ENCODE measurements at places on chromosomes 1 and 21. TPM values are rescaled to one million over a fixed set of nuclear protein-coding genes. Genes with fewer than 3 reads are reported as not detected.
A peak's percentile ranks its signal among the peaks of the same experiment; 100 is the strongest.

NTNG1 gene
- total RNA-seq = 28.5 TPM

CCDC185 gene
- total RNA-seq = not detected

MINDY1 gene
- total RNA-seq = 35.4 TPM

HPCAL4 gene
- total RNA-seq = 0.74 TPM

OR2L2 gene
- total RNA-seq = not detected

OR10X1 gene
- not detected for total RNA-seq

FAM229A gene
- 5.3 TPM for total RNA-seq

KCNQ4 gene
- total RNA-seq = 0.28 TPM

LRRN2 gene
- total RNA-seq = 1.8 TPM

PGLYRP4 gene
- not detected for total RNA-seq

ELF3 gene
- 0.47 TPM for total RNA-seq

GRCh38 chr1:165890684-165891083 lies 63.3 kb downstream of the UCK2 start:
- DNase-seq = no peak

- DNase-seq = peak; percentile 35
These were observed 14.9 kb downstream of the TTC34 start for GRCh38 chr1:2786329-2787162.

DNA sequence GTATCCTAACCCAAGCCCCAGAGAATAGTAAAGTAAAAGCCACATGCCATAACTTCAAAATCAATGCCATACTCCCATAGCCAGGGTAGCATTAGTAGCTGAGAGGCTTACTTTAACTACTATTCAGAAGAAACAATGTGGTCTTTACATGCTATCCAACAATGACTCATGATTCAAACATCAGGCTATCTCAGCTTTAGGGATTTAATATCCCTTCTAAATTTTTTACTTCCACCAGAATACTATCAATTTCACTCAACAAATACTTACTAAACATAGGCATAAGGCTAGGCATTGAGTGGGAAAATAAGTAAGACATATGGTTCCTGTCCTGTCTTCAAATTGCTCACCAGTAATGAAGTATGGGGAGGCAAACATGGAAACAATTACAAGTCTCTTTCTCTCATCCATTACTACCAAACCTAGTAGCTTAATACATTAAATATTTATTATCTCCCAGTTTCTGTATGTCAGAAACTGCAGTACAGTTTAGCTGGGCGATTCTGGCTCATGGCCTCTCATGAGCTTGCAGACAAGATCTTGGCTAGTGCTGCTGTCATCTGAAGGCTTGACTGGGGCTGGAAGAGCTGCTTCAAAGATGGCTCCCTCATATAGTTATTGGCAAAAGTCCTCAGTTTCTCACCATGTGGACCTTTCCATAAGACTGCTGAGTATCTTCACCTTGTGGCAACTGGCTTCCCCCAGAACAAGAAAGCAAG lies 30.7 kb downstream of the EVI5 start:
- no peak for DNase-seq

DNA sequence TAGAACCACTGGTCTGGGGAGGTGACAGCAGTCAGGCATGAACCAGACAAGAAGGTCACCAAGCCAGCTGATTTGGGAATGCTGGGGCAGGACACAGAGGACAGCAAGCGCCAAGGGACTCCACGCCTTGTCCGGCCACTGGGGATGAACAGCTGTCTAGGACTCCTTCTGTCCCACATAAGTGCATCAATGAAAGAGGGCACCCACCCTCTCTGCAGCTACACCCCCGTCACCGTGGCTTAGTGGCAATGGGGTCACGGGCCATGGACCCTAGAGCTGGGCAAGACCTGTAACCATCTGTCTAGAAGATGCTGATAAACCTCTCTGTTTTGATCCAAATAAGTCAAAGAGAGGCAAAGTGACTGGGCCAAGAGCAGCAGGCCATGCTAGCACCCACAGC lies 16.8 kb downstream of the UBE2G2 start:
- no peak for DNase-seq

GRCh38 chr1:153697191-153698019 lies 18.9 kb downstream of the NPR1 start:
- peak; percentile 70 for DNase-seq

DNA sequence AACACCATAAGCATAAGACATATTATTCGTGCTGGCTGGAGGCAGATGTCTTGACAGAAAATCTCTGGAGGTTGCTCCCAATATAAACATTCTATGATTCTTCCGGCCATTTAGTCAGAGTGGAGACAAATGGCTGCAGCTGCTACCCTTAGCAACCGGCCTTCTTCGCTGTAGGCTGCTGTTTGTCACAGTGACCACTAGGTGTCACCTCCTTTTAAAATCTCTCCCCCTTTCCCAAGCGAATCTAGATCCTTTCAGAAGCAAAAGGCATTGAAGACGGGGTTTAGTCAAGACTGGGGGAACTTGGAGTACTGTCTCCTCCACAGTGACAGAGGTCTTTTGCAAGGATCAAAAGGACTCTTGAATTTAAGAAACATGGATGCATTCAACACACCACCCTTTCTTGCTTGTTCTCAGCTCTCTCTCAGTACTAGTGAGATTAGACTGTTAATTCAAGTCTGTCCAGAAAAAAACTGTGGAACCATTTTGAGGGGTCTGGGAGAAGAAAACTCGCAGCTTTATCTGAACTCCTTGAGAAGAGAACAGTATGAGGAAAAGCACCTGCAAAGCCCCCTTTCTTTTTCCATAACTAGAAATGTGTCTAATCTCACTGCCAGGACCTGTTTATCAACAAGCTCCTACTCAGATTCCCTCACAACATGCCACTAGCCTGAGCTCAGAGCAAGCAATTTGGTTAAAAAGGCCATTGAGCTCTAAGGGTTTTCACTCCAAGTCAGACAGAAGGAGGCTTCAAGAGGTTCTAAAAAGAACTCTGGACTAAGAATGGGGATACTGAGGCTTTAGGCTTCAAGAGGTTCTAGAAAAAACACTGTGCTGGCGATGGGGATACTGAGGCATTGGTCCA lies 408.3 kb upstream of the PLXNA2 start:
- no peak for DNase-seq

GRCh38 chr1:235946571-235946981 lies 79.9 kb upstream of the LYST start:
- DNase-seq = no peak

- DNase-seq = no peak
These were observed 3.9 kb upstream of the LRRC52 start for GRCh38 chr1:165539908-165540307.

GRCh38 chr1:214446772-214447556 lies 104.4 kb downstream of the PTPN14 start:
- no peak for DNase-seq

DNA sequence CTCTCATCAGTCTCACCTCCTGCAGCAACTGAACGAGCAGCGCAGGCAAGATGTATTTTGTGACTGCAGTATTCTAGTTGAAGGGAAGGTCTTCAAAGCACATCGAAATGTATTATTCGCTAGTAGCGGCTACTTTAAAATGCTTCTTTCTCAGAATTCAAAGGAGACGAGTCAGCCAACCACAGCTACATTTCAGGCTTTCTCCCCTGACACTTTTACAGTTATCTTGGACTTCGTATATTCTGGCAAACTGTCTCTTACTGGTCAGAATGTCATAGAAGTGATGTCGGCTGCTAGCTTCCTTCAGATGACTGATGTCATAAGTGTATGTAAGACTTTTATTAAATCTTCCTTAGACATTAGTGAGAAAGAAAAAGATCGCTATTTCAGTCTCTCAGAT lies 53.7 kb downstream of the ZBTB8A start:
- DNase-seq = no peak

GRCh38 chr1:93625582-93626327 lies 55.9 kb downstream of the BCAR3 start:
- DNase-seq = no peak

- no peak for DNase-seq
These were observed 110.9 kb downstream of the ESRRG start for GRCh38 chr1:216612291-216612690.

DNA sequence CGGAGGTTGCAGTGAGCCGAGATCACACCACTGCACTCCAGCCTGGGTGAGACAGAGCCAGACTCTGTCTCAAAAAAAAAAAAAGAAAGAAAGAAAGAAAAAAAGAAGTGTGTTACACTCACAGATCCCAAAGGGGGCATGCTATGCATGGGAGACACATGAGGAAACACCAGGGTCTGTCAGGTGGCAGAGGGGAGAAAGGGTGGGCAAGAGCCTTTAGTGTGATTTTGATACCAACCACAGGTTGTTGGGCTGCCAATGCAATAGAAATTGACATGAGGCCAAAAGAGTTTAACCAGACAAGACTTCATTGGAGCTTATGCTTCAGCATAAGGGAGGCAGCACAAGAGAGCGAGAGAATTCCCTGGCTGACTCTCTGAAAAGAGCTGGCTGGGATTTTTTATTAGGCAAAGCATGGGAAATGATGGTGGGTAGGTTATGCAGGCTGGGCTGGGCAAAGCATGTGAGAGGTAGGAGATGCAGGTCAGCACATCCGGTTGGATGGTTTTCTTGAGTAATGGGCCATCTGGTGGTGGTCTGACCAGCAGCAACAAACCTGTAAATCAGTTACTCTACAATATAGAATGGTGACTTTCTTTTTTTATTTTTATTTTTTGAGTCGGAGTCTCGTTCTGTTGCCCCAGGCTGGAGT lies 11.7 kb upstream of the EXTL1 start:
- DNase-seq = no peak

GRCh38 chr1:9651565-9652378 lies at the start of gene PIK3CD:
Gene PIK3CD (plus strand): TSS chr1:9651731. CDS start chr1:9710456, 58,725 bp downstream.
- DNase-seq = no peak

GRCh38 chr1:154906621-154907081 lies 29.9 kb downstream of the PMVK start:
- DNase-seq = no peak

DNA sequence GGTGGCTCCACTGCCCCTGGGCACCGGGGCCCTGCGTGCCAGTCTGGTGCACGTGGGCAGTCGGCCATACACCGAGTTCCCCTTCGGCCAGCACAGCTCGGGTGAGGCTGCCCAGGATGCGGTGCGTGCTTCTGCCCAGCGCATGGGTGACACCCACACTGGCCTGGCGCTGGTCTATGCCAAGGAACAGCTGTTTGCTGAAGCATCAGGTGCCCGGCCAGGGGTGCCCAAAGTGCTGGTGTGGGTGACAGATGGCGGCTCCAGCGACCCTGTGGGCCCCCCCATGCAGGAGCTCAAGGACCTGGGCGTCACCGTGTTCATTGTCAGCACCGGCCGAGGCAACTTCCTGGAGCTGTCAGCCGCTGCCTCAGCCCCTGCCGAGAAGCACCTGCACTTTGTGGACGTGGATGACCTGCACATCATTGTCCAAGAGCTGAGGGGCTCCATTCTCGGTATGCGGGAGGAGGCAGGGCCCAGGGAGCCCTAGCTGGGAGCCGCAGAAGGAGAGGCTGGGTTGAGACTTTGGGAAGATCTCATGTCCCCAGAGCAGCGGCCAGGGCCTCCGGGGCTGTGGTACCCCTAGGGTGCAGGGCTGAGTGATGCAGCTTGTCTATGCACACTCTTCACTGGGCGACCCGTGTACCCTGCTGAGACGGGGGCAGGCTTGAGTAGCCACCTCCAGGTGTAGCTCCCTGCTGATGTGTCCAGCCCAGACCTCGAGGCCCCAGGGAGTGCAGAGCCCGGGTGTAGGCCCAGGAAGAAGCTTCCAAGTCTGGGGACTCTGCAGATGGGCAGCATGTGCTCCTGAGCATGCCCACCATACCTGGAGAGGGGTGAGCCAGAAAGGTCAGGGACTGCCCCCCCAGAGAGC lies 1.8 kb downstream of the VWA1 start:
- DNase-seq = no peak

GRCh38 chr1:71307451-71307850 lies 226.6 kb upstream of the ZRANB2 start:
- no peak for DNase-seq

- no peak for DNase-seq
These were observed 11.2 kb downstream of the CLCN6 start for GRCh38 chr1:11817192-11817591.

- no peak for DNase-seq
These were observed 58.4 kb downstream of the NFIA start for GRCh38 chr1:61140778-61141177.

- no peak for DNase-seq
These were observed 4.7 kb downstream of the UBR4 start for GRCh38 chr1:19205403-19205802.

- no peak for DNase-seq
These were observed 13.1 kb upstream of the HEYL start for GRCh38 chr1:39652554-39652953.

DNA sequence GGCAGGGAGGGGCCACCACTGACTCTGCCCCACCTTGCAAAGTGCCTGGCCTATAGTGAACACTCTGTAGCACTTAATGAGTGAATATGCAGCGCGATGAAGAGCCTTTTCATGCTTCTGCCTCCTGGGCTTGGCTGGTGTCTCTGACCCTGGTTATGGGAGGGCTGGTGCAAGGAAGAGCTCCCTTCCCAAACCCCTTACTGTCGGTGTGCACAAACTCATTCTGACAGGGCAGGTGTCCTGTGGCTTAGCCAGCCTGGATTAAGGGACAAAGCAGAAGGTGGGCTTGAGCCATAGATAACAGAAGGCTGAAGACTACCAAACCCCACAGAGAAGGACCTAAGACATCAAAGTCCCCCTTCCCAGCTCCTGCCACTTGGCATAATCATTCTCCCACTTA lies 2.0 kb upstream of the NCMAP start:
- no peak for DNase-seq

- DNase-seq = no peak
These were observed 40.3 kb upstream of the TRIM45 start for GRCh38 chr1:117161887-117162286.

DNA sequence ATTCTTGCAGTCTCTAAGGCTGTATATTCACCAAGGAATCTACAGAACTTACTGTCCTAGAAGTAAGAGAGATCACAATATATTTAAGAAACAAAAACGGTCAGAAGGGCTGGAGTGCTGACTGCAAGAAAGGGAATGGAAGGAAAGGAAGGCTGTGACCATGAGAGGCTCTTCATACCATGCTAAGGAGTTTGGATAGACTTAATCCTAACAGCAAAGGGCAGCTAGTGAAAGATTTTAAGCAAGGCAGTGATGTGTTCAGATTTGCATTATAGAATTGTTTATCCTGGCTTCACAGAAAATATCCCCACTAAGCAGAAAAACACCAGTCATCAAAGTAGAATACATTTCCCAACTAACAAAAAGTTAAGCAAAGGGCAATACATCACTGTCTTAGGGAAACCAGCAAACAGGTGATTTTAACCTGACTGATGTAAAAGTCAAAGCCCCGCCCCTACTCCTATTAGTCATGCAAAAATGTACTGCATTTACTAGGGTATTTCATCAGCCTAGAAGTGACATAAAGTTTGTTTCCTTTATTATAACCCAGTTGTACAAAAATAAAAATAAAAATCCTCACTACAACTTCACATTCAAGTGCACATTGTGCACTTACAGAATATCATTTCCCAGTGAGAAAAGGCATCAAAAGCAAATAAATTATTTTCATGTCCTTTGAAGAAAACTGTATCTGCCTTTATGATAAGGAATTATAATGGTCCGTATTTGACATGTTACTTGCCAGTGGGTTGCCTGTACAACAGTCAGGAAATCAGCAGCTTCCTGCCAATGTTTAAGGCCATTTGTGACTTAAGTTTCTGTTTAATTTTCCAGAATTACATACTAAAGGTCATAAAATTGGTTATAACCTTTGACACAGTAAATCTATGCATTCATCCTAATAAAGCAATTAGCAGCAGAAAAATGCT lies 17.2 kb downstream of the JAK1 start:
- no peak for DNase-seq

Data from omental fat pad (tissue), 4 donors.